T47D (cell line): ENCODE measurements at places on chromosomes 13 and 19.

- DNase-seq = no peak
Observed at GRCh38 chr13:109091249-109091648, 461.8 kb downstream of the MYO16 start.

- DNase-seq = no peak
Observed at GRCh38 chr19:9000933-9001332, 9.3 kb downstream of the MUC16 start.

GRCh38 chr13:46342538-46342937 is 44.5 kb downstream of the RUBCNL start:
- DNase-seq = peak; percentile 10

DNA sequence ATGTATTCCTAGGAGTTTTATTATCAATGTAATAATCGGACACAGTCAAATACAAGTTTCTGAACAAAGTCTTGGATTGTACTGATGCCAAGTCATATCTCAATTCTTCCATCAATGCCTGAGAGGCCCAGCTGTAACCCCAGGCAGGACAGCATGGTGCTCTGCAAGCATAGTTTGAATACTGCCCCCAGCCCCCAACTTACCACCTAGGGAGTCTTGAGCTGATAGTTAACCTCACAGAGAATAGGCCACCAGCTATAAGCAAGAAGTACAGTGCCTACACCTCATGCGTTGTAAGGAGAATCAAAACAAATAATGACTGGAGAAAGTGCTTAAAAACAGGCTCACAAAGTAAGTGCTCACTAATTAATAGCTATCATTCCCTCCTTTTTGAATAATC is 2.7 kb downstream of the PROSER1 start:
- DNase-seq = no peak

DNA sequence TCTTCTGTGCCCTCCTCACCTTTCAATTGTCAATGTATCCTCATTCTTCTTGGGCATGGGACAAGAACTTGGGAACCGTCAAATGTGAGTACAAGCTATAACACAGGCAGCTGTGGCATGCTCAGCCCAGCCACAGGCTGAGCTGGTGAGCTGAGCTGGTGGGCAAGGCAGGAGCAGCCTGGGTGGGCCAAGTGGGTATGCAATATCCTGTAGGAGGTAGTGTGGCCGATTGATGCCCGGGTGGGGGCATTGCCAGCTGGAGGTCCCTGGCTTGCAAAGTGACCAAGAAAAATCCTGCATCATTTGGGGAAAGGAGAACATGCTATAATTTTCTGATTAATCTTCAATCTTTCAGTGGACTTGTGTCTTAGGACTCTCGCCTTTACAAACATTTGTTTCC is 507.2 kb upstream of the SLC10A2 start:
- DNase-seq = no peak

- DNase-seq = no peak
Observed at GRCh38 chr13:29799041-29799440, 51.4 kb downstream of the UBL3 start.

DNA sequence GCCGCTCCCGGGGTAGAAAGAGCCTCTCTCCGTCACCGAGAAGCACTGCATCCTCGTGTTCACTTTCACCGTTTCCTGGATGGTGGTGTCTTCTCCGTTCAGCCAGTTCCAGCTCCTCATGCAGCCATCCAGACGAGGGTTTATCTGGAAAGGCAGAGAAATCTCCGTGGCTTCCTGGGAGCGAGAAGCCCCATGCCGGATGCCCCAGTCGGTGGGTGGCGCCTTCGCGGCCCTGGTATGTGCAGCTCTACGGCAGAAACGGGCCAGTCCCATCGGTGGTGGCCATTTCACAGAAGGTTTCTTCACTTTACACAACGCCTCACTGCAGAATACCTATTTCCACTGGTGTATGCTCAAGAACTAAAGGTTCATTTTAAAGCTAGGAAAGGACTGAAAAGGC is 36.9 kb downstream of the GAS6 start:
- no peak for DNase-seq
